Thoracic aorta (tissue), 2 donors: ENCODE measurements at places on chromosomes 12 and 14. TPM values are rescaled to one million over a fixed set of nuclear protein-coding genes. Genes with fewer than 3 reads are reported as not detected.

KRT80 gene
- 0.21 TPM for total RNA-seq

AGAP2 gene
- 1.2 TPM for total RNA-seq

NEUROD4 gene
- total RNA-seq: not detected

- no peak for DNase-seq
These were observed 57.0 kb downstream of the PLEKHG7 start for GRCh38 chr12:92759634-92760268.

TROAP gene
- total RNA-seq: 0.27 TPM

DNA sequence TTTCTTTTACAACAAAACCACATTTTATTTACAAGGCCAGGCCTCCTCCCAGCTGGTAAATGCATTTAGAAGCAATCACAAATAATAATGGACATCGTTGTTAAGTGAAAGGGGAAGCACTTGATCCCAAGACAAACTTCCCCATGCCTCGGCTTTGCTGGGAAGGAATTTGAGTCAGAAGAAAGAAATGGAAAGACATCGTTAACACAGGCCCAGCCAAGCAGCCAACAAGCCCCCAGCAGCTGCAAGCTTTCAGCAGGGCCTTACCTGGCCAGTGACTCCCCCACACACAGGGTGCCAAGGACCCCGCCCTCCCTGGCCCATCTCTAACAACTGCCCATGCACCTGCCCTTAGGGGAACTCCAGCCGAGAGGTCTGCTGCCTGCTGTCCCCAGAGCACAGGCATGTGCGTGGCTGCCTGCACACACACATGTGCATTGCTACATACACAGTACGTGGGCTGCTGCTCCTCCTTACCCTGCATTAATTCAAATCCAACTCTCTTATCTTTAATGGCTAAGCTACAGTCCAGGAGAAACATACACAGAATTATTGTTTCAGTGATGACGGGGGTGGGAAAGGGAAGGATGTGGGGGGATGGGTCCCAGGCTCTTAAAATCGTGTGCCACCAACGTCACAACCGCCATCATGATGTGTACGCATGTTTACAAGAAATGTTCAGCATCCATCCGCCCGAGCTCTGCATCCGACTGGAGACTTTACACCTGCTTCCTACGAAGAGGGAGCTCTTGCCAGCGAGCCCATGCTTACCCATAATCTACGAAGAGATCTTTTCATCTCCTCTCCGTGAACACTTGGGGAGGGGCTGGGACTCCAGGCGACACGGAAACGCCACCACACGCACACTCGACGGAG, 9.8 kb downstream of the BCL11B start:
- no peak for DNase-seq

DNA sequence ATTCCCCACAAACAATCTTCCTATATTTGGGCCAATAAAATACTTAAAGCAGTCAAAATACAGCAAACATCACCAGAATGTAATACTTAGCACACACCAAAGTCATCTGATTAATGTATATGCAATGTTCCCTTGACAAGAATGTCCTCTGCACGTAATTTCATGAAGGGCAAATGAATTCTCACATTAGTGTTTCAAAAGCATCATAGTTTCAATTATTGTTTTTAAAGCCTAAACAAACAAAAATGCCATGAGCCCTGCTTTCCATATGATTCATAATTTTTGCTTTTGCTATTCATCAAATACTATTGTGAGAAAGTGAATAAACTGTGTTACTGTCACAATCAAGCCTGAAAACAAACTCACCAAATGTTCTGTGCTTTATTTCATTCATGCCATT, 156.0 kb downstream of the EPS8 start:
- DNase-seq: no peak

GRCh38 chr14:103133210-103134140, 10.2 kb downstream of the TNFAIP2 start:
- DNase-seq: no peak

MYH6 gene
- total RNA-seq: not detected

USP44 gene
- total RNA-seq: 2.5 TPM

GRCh38 chr12:89750389-89751351, 42.0 kb upstream of the ATP2B1 start:
- DNase-seq: no peak
